Activated CD8-positive, alpha-beta memory T cell treated with anti-CD3 and anti-CD28 coated beads for 4 hours (primary cell): ENCODE measurements at places on chromosomes 5 and 9.

GRCh38 chr9:35868933-35869332 lies 1.3 kb downstream of the OR13J1 start:
- no peak for DNase-seq

DNA sequence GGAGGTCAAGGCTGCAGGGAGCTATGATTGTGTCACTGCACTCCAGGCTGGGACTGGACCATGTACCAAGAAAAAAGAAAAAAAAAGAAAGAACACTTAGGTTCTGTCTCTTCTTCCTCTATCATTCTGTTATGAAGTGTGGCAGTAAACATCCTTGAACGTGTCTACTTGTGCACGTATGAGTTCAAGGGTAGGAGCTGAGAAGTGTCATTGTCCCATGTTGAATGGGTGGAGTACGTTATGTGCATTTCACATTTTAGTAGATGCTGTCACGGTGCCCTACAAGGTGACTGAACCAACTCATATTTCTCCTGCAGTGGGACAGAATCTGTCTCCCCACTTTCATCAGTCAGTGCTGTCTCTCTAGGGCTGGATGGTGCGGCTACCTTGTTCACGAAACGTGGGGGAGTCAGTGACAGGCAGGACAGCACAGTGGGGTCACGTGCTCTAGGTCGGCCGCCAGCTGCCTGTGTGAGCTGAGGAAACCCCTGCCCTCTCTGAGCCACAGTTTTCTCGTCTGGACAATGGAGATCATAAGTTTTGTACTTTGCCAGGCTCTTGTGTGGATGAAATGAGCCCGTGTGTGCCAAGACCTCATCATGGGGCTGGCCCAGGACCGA lies 47.2 kb downstream of the GTF3C4 start:
- DNase-seq = no peak

DNA sequence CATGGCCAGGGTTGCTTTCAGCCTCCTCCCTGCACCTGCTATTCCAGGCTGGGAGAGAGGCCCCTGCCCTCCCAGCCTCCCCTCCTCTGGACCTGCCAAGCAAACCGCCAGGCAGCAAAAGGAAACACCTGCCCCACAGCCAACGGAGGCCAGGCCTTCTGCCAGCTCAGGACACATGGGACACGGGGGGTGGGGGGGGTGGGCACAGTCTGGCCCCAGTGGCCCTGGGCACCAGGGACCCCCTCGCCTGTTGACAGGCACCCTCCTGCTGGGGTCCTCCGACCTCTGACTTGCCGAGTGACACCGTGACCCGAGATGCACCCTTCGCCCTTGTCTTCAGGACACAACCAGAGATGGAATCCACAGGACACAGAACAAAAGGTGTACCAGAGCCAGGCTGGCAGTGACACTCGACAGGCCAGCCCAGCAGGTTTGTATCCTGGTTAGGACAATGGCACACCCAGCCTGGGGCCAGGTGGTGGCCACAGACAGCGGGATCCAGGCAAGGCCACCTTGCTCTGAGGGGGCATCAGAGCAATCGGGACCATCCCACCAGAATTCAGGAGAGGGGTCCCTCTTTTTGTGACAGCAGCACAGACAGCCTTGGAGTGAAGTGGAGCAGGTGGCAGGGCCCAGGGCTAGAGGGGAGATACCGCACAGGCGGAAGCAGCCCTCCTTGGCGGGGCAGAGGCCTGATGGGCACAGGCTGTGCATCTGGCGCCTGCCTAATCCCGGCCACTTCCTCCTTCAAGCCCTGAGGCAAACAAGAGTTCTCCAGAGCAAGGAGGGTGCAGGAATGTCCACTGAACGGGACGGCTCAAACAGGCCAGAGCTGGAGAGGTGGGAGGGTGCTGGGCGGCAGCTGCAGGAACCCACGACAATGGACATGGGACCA lies 1.3 kb upstream of the TMEM210 start:
- no peak for DNase-seq

GRCh38 chr5:108720391-108720790 lies 27.3 kb upstream of the FER start:
- DNase-seq = no peak

- DNase-seq = no peak
These were observed 489.4 kb downstream of the PRELID2 start for GRCh38 chr5:145345511-145346287.

- DNase-seq = no peak
These were observed 21.9 kb downstream of the DEPDC1B start for GRCh38 chr5:60677850-60678664.

DNA sequence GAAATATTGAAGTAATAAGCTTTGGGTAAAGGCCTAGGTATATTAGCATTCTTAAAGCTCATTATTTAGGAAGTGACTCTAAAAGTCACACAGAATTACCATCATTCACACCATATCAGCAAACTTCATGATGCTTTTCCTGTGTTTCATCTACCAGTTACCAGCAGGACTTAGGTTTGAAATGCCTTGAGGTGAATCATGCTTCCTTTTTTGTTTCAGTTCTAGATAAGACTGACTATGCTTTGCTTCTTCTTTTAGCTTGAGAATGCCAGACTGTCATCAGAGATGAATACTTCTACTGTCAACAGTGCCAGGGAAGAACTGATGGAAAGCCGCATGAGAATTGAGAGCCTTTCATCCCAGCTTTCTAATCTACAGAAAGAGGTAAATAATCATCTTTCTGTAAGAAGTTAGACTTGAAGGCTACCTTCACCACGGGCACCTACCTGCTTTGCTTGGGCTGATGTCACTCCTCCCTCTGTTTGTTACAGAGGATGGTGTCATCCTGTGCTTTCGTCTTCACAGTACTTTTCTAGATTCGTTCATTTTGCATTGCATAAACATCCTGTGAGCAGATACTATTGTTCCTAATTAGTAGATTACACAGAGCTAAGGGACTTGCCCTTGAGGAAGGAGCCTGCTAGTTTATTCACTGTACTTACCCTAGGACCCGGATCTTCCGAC lies 34.7 kb downstream of the LMNB1 start:
- DNase-seq = no peak

GRCh38 chr5:18972177-18972576 lies 1015.8 kb downstream of the CDH18 start:
- no peak for DNase-seq

DNA sequence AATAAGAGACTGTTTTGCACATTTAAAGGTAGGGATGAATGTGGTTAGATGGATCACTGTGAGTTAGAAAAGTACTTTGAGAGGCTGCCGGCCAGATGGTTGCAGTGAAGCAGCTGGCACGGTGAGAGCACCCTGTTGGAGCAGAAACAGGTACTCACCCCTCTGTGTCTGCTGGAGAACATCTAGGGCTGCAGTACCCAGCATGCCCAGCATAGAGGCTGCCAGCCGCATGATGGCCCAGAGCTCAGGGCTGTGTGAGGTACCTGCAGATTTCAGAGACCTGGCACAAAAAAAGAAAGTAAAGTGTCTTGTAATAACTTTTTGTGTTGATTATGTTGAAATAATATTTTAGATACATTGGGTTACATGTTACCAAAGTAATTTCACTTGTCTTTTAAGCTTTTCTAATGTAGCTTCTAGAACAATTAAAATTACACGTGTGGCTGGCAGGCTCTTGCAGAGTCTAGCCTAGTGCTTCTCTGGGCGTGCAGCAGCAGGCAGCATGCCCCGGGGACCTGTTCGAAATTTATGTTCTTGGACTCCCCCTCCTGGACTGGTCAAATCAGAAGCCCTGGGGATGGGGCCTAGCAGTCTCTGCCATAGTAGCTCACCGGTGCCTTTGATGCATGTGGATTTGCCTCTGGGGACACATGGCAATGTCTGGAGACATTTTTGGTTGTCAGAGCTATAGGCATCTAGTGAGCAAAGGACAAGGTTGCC lies 11.1 kb downstream of the WDR5 start:
- no peak for DNase-seq

DNA sequence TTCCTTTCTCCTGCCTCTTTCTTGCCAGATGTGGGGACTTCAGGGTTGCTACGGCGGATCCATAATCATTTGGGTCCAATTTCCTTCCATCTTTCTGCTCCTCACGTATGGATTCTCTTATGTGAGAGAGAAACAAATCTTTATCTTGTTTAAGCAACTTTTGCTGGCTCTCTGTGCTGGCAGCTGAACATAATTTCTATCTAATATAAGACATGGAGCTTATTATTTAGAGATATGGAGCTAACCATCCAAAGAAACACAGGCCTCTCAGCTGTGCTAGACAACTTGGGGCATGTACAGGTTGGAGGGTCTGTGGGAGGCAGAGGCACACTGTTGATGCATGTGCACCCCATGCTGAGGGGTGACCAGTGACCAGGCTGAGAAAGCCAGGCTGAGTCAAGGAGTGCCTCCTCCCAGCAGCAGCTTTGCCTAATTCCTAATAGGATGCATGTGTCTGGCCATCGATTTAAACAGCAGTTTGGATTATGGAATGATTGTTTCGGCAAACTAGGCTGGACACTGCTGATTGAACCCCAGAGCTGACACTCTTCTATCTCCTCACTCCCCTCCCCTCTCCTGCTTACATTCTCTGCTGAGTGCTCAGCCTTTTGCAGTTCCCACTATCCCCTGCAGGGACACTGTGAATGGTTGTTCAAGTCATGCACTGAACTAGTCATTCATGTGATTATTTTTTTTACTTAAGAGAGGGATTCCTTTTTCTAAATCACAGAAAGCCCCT lies 195.8 kb downstream of the ERCC6L2 start:
- DNase-seq = no peak

GRCh38 chr9:93826905-93827544 lies 128.1 kb downstream of the BARX1 start:
- DNase-seq = no peak

DNA sequence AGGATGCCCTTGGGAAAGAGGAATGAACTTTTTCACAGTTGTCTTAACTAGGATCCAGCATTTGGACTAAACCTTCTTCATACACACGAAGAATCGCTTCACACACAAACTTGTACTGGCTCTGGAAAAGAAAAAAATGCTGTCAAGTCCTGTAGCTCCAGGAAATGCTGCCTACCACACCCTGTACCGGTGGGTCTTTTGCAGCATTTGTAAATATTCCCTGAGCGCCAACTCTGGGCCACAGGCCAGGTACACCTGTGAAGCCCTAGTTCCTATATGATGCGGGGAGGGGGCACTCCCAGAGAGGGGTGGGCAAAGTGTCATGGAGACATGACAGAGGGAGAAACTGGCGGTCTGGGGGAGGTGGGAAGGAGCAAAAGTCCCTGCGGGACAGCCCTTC lies 58.7 kb upstream of the EPB41L4B start:
- no peak for DNase-seq

DNA sequence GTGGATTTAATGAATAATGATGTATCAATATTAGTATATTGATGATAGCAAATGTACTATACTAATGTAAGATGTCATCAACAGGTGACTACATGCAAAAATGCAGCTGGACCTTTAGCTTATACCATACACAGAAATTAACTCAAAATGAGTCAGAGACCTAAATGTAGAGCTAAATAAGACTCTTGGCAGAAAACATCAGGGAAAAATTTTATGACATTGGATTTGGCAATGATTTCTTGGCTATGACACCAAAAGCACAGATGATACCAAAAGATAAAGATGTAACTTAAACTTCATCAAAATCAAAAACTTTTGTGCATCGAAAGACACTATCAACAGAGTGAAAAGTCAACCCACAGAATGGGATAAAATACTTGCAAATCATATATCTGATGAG lies 64.0 kb upstream of the CCL21 start:
- DNase-seq = no peak

- no peak for DNase-seq
These were observed 33.5 kb downstream of the ELOVL7 start for GRCh38 chr5:60810438-60811085.

DNA sequence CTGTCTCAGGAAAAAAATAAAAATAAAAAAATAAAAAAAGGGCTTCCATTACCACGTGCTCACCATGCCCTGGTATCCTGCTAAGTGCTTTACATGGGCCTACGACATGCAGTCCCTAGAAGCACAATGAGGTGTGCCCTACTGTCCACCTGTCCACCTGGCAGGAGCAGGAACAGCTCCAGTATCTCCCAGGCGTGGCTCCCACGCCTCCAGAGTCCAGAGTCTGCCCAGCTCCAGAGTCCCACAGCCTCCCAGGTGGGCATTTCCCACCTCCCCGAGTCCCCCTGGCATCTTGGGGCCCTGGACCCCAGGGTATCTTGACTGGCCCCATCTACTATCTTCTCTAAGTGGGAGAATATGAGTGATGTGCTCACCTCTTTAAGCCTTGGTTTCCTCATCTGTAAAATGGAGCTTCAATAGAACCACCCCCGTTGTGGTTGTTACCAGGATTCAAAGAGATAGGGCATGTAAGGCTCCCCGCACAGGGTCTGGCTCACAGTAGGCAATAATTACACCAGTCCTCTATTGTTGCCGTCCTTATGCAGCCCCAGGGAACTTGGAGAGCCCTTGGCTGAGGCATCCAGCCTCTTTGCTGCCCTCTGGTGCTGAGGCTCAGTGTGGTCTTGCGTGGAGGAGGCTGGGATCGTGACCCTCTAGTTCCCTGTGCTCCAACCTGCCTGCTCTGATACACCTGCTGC lies 8.9 kb downstream of the CXCL14 start:
- DNase-seq = no peak

DNA sequence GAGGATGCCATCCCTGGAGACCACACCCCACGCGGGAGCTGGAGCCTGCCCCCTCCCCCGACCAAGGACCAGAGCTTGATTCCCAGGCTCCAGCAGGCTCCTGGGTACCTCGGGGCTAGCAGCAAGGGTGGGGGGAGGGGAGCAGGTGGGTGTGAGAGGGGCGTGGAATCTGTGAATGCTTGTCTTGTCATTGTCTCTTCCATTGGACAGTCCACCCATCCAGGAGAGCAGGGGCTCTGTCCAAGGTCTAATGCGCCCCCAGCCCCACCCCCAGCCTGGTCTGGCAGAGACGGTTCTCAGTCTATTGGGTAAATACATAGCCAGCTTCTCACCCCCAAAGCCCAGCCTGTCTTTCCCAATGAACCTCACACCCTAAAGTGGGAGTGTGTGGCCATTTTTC lies 22.8 kb downstream of the URM1 start:
- no peak for DNase-seq
